ENCODE measurements at places on chromosomes 1 and 21.

GRCh38 chr1:224245188-224245587 is 62.1 kb downstream of the DEGS1 start:
- no peak for DNase-seq

GRCh38 chr1:114164840-114165543 is 11.3 kb upstream of the SYT6 start:
- no peak for DNase-seq

DNA sequence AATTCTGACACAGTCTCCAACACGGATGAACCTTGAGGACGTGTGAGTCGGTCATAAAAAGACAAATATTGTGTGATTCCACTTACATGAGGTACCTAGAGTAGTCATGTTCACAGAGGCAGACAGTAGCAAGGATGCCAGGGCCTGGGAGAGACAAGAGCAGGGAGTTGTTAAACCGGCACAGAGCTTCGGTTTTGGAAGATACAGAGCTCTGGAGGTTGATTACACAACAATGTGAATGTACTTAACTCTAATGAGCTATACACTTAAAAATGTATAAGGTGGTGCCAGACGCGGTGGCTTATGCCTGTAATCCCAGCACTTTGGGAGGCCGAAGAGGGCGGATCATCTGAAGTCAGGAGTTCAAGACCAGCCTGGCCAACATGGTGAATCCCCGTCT is 37.8 kb upstream of the NEK2 start:
- DNase-seq = no peak

DNA sequence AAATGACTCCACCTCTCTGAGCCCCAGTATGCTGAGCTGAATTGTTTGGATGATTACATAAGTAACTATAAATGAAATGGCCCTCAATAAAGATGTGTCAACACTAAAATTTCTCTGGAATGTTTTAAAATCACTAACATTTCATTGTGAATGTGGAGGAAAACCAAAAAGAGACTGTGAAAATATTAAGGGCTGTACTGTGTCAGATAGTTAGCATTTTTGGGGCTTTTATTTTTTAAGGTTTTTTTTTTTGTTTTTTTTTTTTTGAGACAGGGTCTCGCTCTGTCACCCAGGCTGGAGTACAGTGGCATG is 6.3 kb downstream of the MYOC start:
- no peak for DNase-seq

- DNase-seq = no peak
These were observed 36.3 kb downstream of the MSTO1 start for GRCh38 chr1:155646307-155646706.

GRCh38 chr1:210905944-210906453 is 227.9 kb downstream of the KCNH1 start:
- DNase-seq = no peak

GRCh38 chr1:236465959-236466303 is 57.9 kb upstream of the LGALS8 start:
- DNase-seq = peak; percentile 66

DNA sequence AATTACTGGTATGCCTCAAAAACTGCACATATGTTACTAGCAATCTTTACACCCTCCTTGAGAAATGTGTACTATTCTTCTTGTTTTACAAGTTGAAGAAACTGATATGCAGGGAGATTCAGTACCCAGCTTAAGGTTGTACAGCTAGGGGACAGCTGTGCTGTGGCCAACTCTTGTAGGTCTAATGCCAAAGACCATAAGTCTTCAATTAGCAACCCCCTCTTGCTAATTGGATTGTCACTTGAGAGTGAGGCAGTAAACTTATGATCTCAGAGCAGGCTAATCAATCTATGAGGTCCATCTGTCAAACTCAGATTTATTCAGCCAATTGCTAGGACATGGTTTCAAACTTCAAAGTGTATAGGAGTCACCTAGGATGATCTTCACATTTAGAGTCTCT is 492.0 kb upstream of the USP24 start:
- no peak for DNase-seq

- no peak for DNase-seq
These were observed 17.6 kb downstream of the NADK start for GRCh38 chr1:1760715-1761114.

DNA sequence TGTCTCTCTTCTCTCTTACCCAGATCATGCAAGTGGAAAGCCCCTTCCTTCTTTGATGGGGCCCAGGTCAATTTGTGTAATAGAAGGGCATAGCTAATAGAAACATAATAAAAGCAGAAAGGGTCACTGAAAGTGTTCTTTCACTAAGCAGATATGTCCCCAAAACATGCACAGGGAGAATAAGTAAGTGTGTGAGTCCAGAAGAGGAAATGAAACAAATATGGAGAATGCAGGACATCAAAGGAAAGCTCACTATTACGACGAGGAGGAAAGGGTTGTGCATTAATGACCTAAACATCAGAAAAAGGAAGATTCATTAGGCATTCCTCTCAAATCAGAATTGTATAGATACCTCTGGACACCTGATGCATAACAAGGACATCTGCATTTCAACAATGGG is 81.4 kb upstream of the SMYD2 start:
- no peak for DNase-seq

GRCh38 chr1:209587789-209588188 is 4.3 kb downstream of the CAMK1G start:
- no peak for DNase-seq

- DNase-seq = no peak
These were observed 5.4 kb downstream of the SOAT1 start for GRCh38 chr1:179298952-179299351.

DNA sequence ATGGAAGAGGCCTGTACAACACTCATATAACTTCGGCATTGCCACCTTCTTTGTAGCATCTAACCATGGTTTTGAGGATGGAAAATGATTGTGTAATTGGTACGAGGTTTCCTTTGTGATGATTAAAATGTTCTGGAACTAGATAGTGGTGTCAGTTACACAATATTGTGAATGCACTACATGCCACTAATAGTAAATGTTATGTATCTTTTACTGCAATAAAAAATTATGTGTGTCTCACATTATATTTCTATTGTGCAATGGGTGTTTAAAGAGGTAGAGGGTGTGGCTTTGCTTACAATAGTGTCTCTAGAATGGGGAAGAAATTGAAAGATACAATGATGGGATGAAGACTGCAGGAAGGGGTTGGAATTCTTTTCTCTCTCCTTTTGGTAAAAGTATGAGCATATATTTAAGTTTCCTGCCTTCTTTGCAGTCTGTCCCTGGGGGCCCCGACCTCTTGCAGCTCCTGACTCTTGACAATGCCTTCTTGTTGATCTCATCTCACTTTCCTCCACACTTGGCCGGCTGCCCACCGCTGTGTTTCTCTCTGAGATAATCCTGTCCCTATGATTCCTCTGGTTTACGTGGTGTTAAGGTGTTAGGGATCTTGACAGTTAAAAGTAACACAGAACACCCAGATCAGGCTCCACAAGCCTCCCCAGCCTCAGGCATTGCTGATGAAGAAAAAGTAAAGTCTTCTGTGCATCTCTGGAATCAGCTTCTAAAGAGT is 39.3 kb downstream of the MTARC1 start:
- DNase-seq = no peak

GRCh38 chr1:156155756-156156510 is 2.5 kb downstream of the SEMA4A start:
- DNase-seq = no peak

DNA sequence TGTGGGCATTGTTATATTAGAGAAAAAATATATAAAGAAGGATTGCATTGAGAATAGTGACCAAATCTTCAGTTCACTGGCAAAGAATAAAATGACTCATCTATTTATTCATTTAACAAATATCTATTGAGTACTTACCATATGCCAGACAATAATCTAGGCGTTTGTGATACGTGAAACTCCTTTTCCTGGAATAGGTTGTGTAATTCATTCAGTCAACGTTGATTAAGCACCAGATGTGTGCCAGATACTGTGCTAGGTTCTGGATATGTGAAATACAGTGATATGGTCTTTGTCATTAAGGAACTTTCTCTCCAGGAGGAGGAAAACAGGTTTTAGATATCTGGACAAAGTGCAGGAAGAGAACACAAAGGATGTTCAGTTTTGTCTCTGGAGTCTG is 344.5 kb downstream of the RWDD3 start:
- DNase-seq = no peak

GRCh38 chr1:93628681-93629080 is 53.0 kb downstream of the BCAR3 start:
- no peak for DNase-seq

DNA sequence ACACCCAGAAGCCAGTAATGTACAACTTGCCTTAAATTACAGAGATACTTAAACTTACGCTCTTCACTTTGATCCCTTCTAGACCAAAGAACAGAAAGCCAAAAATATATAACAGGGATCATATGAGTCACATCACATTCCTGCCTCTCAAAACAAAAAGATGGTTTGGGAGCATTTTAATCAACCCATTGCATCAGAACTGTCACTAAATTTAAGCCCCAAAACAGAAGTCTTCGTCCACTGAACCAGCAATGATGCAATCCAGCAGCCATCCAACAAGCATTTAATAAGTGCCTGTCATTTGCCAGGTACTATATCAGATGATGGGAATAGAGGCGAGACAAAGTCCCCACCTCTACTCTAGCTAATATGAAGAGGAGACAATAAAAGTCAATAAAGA is 42.7 kb upstream of the GLIS1 start:
- DNase-seq = no peak

- no peak for DNase-seq
These were observed 148.9 kb upstream of the IRF2BP2 start for GRCh38 chr1:234758851-234759250.

GRCh38 chr1:168401341-168401740 is 120.7 kb downstream of the TBX19 start:
- no peak for DNase-seq

DNA sequence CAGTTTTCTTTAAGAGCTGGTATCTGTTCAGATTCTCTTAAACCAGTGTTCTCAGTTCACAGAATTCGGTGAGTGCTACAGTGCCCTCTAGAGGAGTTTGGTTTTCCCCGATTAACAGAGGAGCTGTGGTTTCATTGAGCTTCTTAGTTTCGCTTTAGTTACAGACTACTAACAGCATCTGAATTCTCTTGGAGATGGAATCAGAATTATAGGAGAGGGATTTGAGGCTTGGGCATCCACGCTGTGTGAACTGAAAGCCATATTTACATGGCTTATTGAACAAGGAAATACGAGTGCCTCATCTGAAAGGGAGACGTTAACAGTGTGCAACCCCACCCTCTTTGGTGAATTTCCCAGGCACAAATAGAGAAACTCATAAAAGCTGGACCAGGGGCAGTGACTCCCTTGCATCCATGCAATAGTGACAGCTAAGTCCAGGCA is 202.0 kb downstream of the USH2A start:
- DNase-seq = no peak

GRCh38 chr1:18443587-18444520 is 36.9 kb upstream of the KLHDC7A start:
- no peak for DNase-seq

- DNase-seq = no peak
These were observed 3.6 kb upstream of the ZMYM4 start for GRCh38 chr1:35264871-35265270.

GRCh38 chr1:219085082-219085481 is 88.6 kb upstream of the LYPLAL1 start:
- no peak for DNase-seq

GRCh38 chr1:119794876-119795240 is 16.4 kb downstream of the REG4 start:
- no peak for DNase-seq

- DNase-seq = no peak
These were observed 43.4 kb upstream of the ZBTB40 start for GRCh38 chr1:22408230-22408629.

GRCh38 chr1:159207774-159208173 is 3.1 kb downstream of the ACKR1 start:
- no peak for DNase-seq

DNA sequence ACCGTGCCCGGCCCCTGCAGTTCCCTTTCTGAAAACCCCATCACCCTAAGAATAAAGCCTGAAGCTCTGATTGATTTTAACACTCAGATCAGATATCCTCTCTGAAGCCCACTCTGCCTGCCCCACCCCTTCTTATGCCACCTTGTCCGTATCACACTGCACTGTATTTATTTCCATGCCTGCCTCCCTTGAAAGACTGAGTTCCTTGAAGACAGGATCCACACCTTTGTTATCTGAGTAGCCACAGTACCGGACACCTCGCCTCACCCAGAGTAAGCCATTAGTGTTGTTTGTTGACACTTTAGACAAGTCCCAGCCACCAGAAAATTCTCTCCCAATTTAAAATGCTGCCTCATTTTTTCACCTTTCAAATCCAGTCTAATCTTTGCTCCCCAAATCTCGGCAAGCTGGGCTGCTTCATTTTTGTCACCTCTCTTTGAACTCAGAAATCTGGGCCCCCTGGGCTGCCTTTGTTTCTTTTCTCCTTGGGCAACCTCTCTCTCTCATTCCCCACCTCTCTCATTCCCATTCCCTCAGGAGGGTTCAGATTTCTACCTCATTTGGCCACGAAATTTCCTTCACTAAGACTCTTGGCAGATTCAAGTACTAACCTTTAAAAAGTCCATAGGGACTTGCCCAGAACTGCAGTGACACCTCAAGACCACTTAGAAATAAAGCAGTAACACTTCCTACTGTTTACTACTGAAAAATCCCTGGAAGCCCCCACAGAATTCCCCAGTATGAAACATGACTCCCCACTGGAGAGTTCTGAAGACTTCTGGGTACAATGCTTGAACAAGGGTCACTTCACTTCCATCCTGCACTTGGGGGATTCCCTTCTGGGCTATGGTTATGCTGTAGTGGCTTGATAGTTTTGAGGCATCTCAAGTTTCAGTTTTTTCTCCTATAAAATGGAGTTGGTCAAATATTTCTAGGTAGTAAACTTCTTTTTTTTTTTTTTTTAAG is 8.7 kb upstream of the PPP1R15B start:
- DNase-seq = no peak

GRCh38 chr21:45836268-45836655 is 145.3 kb upstream of the COL6A1 start:
- no peak for DNase-seq

- DNase-seq = no peak
These were observed 198.8 kb downstream of the AMY1C start for GRCh38 chr1:103948526-103948925.

GRCh38 chr1:14228677-14229076 is 369.8 kb upstream of the KAZN start:
- no peak for DNase-seq

GRCh38 chr1:221035662-221036153 is 156.5 kb downstream of the HLX start:
- no peak for DNase-seq

DNA sequence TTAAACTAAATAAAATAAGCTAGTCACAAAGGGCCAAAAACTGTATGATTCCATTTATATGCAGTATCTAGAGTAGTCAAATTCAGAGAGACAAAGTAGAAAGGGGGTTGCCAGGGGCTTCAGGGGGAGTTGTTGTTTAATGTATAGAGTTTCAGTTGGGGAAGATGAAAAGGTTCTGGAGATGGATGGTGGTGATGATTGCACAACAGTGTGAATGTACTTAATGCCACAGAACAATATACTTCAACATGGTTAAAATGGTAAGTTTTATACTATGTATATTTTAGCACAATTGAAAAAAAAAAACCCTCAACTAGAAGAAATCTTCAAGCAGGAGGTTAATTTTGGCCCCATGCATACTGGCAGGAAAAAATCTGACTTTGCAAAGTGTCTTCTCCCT is 24.3 kb downstream of the VAV3 start:
- no peak for DNase-seq

- DNase-seq = no peak
These were observed 16.1 kb upstream of the GSTM4 start for GRCh38 chr1:109639841-109640184.
